Hippocampal formation (tissue), 2 donors: ENCODE measurements at places on chromosomes 7 and 10.

DNA sequence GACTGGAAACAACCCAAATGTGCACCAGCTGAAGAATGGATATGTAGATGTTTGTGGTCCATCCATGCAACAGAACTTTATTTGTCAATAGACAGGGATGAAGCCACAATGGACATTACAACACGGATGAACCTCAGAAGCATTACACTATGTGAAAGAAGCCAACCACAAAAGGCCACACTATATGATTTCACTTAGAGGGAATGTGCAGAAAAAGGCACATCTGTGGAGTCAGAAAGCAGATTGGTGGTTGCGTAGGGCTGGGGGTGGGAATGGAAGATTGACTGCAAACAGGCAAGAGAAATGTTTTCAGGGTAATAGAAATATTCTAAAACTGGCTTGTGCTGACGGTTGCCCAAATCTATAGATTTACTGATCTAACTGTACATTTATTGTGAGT is 34.3 kb upstream of the WASHC2A start:
- DNase-seq: no peak

GRCh38 chr10:33897291-33897752 is 562.9 kb upstream of the NRP1 start:
- no peak for DNase-seq

- DNase-seq: no peak
Observed at GRCh38 chr7:73838642-73839041, 3.7 kb downstream of the METTL27 start.

DNA sequence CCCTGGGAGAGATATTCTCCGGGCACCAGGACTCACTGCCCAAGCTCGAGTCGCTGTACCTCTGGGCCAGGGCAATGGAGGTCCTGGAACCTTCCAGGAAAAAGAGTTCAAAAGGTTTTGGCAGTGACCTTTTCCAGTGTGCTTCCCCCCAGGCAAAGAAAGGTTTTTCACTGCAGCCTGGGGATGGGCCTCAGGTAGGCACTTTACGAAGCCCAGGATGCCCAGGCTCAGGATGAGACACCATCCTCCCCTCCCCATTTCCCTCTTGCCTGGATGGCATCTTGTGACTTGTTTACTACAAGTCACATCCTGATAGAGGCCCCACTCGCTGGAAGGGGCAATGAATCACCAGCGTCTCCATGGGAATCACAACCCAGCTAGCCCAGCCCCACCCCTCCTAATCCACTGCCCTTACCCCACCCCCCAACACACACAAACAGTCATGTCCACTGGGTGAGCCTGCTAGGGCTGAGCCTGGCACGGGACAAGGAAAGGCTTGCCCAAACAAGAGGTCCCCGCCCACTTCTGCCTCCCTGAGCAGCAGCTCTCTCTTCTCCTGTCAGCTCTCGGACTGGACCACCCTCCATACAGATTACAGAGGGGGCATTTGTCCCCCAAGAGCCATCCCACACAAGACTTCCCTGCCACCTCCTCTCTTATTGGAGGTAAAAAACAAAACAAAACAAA is 93.8 kb upstream of the SMNDC1 start:
- no peak for DNase-seq
